ENCODE measurements at places on chromosomes 12 and 14.

DNA sequence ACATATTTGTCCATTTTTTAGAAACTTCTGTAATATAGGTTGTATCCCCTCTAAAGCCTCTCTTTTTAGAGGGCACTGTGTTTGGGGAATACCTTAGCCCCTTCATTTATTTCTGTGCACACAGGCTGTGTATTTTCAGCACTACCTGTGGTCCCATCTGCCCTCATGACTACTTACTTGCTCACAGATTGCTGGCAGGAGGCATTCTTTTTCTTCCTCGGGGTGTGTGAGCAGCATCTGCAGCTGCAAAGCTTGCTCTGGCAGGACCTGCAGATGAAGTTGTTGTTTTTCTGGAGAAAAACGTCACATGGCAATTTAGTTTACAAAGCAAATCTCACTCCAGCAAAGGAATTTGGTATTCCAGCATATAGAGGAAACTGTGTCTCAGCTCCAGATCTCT is 24.3 kb downstream of the ANG start:
- DNase-seq, result no peak

DNA sequence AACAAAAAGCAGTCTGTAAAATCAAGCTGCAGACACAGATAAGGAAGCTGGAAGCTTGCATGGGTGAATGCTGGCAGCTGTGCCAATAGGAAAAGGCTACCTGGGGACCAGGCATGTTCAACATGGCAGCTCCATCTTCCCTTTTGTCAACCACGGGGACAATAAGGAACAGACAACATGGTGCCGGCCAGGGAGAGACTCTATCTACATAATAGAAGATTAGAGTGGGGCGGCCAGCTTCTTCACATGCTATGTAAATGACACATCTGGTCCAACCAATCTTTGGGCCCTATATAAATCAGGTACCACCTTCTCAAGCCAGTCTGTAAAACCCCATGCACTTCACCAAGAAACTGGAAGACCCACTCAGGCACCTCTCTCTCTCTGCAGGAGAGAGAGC is 157.6 kb downstream of the SUDS3 start:
- DNase-seq, result no peak

GRCh38 chr14:76208340-76208739 is 56.6 kb downstream of the GPATCH2L start:
- DNase-seq, result no peak

DNA sequence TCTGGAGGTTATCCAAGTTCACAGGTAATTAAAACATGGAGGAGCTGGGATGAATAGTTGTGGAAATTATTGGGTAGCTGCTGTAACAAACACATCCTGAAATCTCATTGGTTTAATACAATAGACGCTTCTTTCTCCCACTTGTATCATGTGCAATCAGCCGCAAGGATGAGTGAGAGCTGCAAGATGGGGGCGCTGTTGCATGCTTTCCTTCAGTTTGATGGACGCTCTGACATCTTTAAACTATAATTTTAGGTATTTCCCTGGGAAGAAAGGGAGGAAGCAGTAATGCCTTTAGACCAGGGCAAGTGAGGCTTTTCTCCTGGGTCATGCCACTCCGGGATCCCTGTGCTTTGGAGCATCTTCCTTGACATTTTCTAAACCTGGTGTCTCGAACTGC is 178.7 kb downstream of the PAWR start:
- DNase-seq, result no peak

DNA sequence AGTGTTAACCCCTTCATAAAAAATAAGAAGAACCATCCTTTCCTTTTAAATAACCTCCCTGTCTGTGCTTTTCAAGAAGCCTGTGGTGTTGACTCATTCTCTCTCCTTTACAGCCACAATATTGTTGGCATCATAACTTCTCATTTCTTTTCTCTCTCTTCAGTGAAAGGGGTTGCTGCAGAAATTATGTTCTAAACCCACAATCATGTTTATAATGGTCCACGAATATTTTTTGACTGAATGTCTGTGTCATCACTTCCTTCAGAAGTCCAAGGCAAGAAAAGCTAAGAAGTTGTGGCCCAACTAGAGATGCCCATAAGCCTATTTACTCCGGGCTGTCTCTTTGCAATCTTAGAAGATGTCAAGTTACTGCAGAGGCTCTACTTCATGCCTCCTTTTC is 488.3 kb downstream of the APAF1 start:
- DNase-seq, result no peak

DNA sequence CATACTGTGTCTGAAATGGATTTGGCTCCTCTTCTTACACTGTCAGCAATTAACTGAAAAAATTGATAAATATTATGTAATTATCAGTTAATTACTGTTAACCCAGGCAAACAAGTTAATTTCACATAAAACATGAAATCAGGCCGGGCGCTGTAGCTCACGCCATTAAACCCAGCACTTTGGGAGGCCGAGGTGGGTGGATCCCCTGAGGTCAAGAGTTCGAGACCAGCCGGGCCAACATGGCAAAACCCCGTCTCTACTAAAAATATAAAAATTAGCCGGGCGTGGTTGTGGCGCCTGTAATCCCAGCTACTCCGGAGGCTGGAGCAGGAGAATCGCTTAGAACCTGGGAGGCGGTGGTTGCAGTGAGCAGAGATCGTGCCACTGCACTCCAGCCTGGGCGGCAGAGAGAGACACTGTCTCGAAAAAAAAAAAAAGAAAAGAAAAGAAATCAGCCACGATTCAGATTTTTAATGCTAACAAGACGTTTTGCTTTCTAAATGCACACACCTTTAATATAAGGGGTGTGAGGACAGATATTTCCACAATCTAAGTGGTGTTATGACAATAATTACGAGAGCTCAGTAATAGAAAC is 473 bp upstream of the TMEM19 start:
- DNase-seq, result no peak

- no peak for DNase-seq
Observed at GRCh38 chr12:113248842-113249435, 27.7 kb downstream of the TPCN1 start.

- DNase-seq, result no peak
Observed at GRCh38 chr12:120662879-120663278, 22.5 kb downstream of the CABP1 start.

- DNase-seq, result peak; percentile 10
Observed at GRCh38 chr14:33475623-33476022, 475.3 kb downstream of the EGLN3 start.

DNA sequence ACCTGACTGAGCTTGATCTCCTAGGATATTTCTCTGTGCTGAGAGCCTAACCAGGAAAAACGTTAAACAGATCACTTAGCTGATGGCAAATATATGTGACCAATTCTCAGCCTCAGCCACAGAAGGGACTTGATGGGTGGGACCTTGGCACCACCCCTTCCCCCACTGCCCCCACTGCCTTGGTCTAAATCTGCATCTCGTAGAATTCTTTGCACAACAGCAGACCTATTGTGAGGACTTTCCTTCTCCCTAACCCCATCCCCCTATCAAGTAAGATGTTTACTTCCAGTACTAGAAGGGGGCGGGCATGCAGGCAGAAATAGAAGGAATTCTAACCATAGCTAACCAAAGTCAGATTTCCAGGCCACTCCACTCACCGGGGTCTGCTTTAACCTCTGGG is 313.2 kb downstream of the PCNX1 start:
- no peak for DNase-seq

DNA sequence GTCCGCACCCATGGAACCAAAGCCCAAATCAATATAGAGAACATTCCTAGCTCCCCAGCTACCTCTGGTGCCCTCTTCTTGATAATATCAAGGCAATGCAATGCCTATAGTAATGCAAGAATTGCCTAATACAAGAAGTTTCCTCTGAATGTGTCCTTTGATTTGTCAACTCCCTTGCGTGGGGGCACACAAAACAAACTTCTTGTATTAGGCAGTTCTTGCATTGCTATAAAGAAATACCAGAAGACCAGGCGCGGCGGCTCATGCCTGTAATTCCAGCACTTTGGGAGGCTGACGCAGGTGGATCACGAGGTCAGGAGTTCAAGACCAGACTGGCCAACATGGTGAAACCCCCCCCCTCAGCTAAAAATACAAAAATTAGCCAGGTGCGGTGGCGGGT is 10.4 kb upstream of the ITPK1 start:
- no peak for DNase-seq

GRCh38 chr12:117192057-117192456 is 1.8 kb upstream of the FBXO21 start:
- DNase-seq, result peak; percentile 20

GRCh38 chr14:83071888-83072501 is 1538.3 kb upstream of the SEL1L start:
- DNase-seq, result peak; percentile 18
